ENCODE measurements at places on chromosomes 11 and 22.

GRCh38 chr11:76056876-76057275 lies 149.4 kb downstream of the WNT11 start:
- no peaks in the 10 kb centered on the region for H3K27me3 ChIP-seq
- H3K27ac ChIP-seq: no peak overlapping the region
- peaks cover 2% of the 10 kb centered on the region for H3K4me1 ChIP-seq
- H3K36me3 ChIP-seq: peaks cover 24% of the 10 kb centered on the region
- no peak overlapping the region for H3K4me3 ChIP-seq
- DNase-seq: no peak

DNA sequence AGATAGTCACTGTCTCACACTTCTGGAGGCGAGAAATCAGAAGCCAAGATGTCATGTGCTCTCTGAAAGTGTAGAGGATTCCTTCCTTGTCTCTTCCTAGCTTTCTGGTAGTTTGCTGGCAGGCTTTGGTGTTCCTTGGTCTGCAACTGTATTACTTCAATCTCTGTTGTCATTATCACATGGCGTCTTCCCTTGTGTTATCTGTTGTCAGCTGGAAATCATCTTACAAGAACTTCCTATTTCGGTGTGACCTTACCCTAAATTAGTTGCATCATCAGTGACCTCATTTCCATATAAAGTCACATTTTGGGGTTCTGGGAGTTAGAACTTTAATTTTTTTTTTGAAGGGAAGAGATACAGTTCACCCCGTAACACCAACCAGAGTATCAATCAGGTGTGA lies 3.3 kb upstream of the LIN7C start:
- no peak overlapping the region for H3K4me3 ChIP-seq
- no peak overlapping the region for H3K27ac ChIP-seq
- H3K27me3 ChIP-seq: no peaks in the 10 kb centered on the region

DNA sequence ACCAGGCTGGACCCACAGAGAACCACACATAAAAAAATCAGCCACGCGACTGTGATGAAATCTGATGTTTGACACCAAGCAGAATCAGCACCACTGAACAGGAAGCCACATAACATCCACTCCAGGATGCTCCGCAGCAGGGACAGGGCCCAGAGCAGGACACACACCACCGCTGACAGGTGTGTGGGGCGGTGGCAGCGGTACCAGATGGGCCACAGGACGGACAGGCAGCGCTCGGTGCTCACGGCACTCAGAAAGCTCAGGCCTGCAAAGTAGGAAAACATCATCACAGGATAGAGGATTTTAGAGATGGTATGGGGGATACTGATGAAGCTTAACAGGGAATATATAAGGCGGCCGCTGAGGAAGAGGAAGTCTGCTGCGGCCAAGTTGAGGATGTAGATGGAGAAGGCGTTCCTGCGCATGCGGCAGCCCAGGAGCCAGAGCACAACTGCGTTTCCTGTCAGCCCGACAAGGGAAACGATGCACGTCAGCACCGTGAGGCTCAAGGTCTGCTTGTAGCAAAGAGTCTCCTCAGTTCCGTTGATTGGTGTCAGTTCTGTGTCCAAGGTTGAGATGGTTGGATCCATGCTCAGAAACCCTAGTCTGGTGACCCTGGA lies 4.9 kb downstream of the MRGPRX1 start:
- no peaks in the 10 kb centered on the region for H3K4me1 ChIP-seq
- peaks cover 13% of the 10 kb centered on the region for H3K27me3 ChIP-seq
- H3K4me3 ChIP-seq: no peak overlapping the region
- no peak for DNase-seq
- no peaks in the 10 kb centered on the region for H3K36me3 ChIP-seq
- H3K27ac ChIP-seq: no peak overlapping the region

DNA sequence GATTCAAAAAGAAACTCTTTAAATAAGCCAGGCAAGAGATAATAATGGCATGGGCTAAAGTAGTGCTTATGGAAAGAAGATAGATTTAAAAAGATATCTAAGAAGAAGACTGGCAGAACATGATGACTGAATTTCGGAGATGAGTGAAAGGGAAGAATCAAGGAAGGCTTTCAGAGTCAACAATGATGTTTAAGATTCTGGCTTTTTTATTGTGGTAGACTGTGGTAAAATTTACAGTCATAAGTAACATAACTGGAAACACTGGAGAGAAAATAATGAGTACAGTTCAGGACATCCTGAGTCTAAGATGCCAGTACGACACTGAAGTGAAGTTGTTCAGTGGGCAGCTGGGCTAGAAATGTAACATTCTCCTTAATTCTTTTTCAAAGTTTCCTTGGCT lies 85.2 kb downstream of the PHF21A start:
- no peaks in the 10 kb centered on the region for H3K27me3 ChIP-seq
- H3K4me1 ChIP-seq: peaks cover 13% of the 10 kb centered on the region
- DNase-seq: no peak
- H3K36me3 ChIP-seq: no peaks in the 10 kb centered on the region
- H3K27ac ChIP-seq: no peak overlapping the region

- no peaks in the 10 kb centered on the region for H3K36me3 ChIP-seq
- H3K27me3 ChIP-seq: no peaks in the 10 kb centered on the region
- peaks cover 63% of the 10 kb centered on the region for H3K4me1 ChIP-seq
- no peak overlapping the region for H3K4me3 ChIP-seq
- no peak for DNase-seq
- peak overlapping the region; percentile 44 for H3K27ac ChIP-seq
Measured at GRCh38 chr22:30223303-30223702, 23.3 kb downstream of the LIF start.

- no peak overlapping the region for H3K27ac ChIP-seq
- no peaks in the 10 kb centered on the region for H3K36me3 ChIP-seq
- H3K27me3 ChIP-seq: no peaks in the 10 kb centered on the region
- H3K4me3 ChIP-seq: no peak overlapping the region
Measured at GRCh38 chr11:23138761-23139160, 278.5 kb upstream of the CCDC179 start.

DNA sequence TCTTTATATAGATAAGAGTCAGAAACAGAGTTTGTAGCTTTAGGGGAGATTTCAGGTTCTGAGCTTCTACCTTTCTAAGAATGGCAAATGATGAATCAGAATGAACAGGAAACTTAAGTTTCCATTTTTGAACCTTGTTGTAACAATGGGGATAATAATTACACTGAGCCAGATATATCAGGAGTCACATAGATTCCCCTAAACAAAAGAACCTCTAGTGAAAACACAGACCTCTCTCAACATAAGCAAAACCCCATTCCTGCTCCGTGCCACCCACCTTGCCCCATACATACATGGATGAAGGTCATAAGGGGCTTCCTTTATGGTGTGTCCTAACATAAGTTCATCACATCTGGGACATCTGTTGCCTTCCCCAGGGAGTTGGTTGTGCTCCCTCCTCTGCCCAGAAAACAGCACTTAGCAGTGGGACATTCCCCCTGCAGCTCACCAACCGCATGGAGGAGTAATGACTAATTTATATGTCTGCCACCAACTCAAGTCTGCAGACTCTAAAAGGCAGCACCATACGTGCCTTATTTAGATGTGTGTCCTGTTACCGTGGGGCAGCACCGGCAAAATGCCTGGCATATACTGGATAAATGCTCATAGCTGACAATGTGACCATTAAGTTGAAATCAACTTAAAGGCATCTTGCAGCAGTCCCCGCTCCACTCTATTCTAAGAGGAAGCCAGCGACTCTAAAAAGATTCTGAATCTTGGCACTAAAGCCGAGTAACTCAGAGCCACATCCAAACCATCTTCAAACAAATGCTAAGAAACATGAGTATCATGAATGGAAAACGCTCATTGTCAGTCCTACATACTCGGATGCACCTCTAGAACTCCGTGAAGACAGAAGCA lies 8.0 kb downstream of the JAML start:
- H3K36me3 ChIP-seq: peaks cover 77% of the 10 kb centered on the region
- H3K4me3 ChIP-seq: peak overlapping the region; percentile 92
- H3K27ac ChIP-seq: no peak overlapping the region
- no peaks in the 10 kb centered on the region for H3K27me3 ChIP-seq
- peaks cover 100% of the 10 kb centered on the region for H3K4me1 ChIP-seq

DNA sequence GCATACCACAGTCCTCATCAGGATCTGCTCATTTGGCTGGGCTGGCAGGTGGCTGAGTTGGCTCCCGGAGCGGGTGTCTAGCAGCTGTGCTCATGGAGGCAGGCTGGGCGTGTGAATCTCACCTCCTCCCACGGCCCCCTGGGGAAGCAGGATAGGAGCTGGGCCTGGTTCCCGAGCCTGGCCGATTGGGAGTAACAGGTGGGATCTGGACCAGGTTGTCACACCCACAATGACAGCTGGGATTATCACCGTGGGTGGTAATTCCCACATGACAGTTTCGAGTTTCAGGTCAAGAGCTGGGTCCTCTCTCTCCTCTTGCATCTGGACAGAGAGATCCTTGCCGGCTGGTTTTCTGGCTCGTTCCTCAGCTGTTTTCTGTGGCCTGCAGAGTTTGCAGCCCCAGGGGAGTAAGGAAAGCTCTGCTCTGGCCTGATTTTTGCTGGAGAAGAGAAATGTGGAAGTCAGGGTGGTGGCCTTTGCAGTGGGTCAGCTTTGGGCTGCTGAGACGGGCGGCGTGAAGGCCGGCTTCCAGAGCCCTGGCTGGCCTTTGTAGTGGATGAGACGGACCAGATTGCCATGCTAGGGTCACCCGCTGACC lies 57.0 kb downstream of the BCR start:
- DNase-seq: no peak
- H3K27me3 ChIP-seq: no peaks in the 10 kb centered on the region
- H3K4me1 ChIP-seq: peaks cover 85% of the 10 kb centered on the region
- H3K4me3 ChIP-seq: peak overlapping the region; percentile 12
- H3K36me3 ChIP-seq: peaks cover 8% of the 10 kb centered on the region

- peaks cover 79% of the 10 kb centered on the region for H3K4me1 ChIP-seq
- peak overlapping the region; percentile 88 for H3K4me3 ChIP-seq
- DNase-seq: no peak
- peaks cover 4% of the 10 kb centered on the region for H3K27me3 ChIP-seq
- peaks cover 4% of the 10 kb centered on the region for H3K36me3 ChIP-seq
Measured at GRCh38 chr11:13280092-13280722, 2.6 kb downstream of the BMAL1 start.

DNA sequence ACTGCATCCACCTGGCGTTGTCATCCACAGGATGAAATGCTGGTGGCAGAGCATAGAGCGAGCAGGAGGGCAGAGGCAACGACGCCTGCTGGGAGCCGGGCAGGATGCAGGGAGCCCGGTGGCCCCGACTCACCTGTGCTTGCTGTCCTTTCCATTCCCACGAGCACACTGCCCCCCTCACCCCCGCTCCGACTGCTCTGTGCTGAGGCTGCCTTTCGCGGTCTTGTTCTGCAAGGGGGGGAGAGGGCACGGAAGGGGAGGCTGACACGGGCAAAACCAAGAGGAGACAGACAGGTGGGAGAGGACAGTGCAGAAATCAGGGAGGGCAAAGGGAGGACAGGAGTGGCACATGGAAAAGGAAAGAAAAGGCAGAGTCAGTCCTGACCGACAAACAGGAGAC lies 37.9 kb upstream of the CYP2D6 start:
- peaks cover 25% of the 10 kb centered on the region for H3K36me3 ChIP-seq
- DNase-seq: no peak
- no peak overlapping the region for H3K27ac ChIP-seq
- H3K4me1 ChIP-seq: peaks cover 13% of the 10 kb centered on the region

DNA sequence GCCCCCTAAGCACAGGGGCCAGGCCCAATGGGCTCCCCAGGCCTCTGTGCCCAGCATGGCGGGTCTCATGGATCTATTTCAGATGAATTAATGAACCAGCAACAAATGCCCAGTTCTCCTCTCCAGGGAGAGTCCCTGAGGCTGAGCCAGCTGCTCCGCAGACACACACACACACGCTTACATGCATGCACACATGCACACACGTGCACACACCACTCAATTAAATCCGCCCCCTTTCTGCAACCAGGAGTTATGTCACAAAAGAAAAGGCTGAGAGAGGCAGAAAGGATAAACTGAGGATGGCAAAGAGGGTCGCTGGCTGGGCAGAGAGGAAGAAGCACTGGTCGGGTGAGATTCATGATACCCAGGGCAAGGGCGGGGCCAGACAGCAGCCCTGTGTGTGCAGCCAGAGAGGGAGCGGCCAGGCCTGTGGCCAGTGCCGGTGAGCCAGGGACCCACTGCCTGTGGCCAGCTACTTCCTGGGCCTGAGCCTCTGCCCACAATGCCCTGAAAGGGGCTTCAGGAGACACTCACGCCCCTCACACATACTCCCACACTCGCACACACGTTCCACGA lies 19.8 kb downstream of the IL2RB start:
- no peak overlapping the region for H3K27ac ChIP-seq
- peaks cover 16% of the 10 kb centered on the region for H3K4me1 ChIP-seq
- H3K36me3 ChIP-seq: peaks cover 35% of the 10 kb centered on the region
- DNase-seq: no peak
- peak overlapping the region; percentile 26 for H3K4me3 ChIP-seq

GRCh38 chr11:92087725-92088537 lies 136.7 kb upstream of the FAT3 start:
- no peak overlapping the region for H3K27ac ChIP-seq
- H3K36me3 ChIP-seq: no peaks in the 10 kb centered on the region
- H3K27me3 ChIP-seq: no peaks in the 10 kb centered on the region
- H3K4me3 ChIP-seq: no peak overlapping the region
- no peak for DNase-seq
- H3K4me1 ChIP-seq: no peaks in the 10 kb centered on the region

DNA sequence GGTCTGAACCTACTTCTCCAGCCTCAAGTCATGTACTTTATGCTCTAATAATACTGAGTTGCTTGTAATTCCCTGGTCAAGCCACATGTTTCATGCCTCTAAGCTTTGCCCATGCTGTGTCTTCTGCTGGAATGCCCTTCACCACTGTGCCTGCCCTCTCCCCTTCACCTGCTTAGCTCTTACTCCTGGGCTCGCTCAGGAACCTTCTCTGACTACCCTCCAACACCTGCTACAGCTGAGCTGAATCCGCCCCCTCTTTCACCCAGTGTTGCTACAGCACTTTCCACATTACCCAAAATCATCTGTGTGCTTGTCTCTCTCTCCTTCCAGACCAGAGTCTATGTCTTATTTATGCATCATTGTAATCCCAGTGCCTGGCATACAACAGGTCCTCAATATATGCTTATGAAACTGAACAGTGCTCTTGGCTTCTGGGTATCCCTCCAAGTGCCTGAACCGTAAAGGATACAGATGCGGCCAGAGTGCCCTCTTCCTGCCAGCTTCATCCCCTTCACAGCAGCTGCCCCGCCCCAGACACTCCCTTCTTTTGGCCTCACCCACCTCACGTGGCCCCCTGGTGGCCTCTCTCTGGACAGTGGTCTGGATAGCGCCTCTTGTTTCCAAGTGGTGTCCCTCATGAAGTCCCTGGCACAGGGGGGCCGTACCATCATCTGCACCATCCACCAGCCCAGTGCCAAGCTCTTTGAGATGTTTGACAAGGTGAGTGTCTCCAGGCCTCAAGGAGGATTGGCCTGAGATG lies 7.1 kb downstream of the ABCG4 start:
- H3K4me3 ChIP-seq: no peak overlapping the region
- peaks cover 3% of the 10 kb centered on the region for H3K27me3 ChIP-seq
- no peak for DNase-seq
- H3K4me1 ChIP-seq: peaks cover 2% of the 10 kb centered on the region
- H3K27ac ChIP-seq: no peak overlapping the region

GRCh38 chr11:132771746-132772145 lies 760.6 kb downstream of the OPCML start:
- no peak for DNase-seq
- no peak overlapping the region for H3K27ac ChIP-seq
- no peaks in the 10 kb centered on the region for H3K36me3 ChIP-seq
- no peak overlapping the region for H3K4me3 ChIP-seq
- H3K27me3 ChIP-seq: no peaks in the 10 kb centered on the region

Measured in activated naive CD8-positive, alpha-beta T cell treated with anti-CD3 and anti-CD28 coated beads, Interleukin-2, amount 50 U/mL, for 24 hours (primary cell).